ENCODE measurements at places on chromosomes 6 and 20.

- no peak for DNase-seq
These were observed 6.0 kb downstream of the TLDC2 start for GRCh38 chr20:36881888-36882287.

DNA sequence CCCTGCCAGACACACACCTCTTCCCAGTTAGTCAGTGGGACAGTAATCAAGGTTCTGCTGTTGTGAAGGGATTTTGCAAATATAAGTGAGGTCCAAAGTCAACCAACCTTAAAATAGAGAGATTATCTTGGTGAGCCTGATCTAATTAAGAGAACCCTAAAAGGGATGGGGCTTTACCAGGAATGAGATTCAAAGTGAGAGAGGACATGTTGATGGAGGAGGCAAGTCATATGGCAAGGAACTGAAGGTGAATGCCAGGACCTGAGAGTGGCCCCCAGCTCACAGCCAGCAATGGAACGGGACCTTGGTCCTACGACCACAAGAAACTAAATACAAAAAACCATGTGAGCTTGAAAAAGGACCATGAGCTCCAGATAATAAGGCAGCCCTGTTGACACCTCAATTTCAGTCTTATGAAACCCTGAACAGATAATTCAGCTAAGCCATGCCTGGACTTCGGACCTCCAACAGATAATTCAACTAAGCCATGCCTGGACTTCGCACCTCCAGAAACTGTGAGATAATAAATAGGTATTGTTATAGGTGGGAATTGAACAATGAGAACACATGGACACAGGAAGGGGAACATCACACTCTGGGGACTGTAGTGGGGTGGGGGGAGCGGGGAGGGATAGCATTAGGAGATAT is 253.4 kb downstream of the GMPR start:
- no peak for DNase-seq

- DNase-seq = no peak
These were observed 4.4 kb downstream of the NCOA5 start for GRCh38 chr20:46085179-46085851.

DNA sequence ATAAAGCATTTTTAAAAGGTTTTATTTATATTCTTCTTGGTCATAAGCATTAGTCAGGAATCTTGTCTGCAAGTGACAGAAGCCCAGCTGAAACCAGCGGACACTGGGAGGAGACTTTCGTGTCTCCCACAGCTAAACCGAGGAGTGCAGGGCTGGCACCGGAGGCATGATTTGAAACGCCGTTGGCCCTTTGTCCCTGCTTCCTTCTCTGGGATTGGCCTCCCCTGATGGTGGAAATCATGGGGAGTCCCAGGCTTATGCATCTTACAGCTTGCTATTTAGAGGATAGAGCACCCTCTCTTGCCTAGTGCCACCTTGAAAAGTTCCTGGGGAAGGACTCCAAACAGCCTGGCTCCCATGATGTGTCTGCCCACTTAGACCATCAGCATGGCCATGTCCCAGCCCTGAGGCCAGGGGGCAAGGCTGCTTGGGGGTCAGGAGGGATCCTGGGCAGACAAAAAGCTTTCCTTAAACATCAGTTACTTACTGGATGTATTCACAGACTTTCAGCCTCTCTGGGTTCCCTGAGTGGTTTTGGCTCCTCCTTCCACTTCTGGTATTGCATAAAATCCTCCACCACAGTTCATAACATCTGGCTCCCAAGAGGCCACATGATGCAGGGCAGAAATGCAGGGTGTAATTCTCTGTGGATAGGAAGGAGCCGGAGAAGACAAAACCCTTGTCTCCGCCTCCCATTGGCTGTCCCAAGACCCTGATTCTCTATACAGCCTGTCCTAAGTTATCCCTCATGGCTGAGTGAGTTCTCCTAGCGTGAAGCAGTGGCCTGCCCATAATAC is 49.3 kb upstream of the INSM1 start:
- no peak for DNase-seq

DNA sequence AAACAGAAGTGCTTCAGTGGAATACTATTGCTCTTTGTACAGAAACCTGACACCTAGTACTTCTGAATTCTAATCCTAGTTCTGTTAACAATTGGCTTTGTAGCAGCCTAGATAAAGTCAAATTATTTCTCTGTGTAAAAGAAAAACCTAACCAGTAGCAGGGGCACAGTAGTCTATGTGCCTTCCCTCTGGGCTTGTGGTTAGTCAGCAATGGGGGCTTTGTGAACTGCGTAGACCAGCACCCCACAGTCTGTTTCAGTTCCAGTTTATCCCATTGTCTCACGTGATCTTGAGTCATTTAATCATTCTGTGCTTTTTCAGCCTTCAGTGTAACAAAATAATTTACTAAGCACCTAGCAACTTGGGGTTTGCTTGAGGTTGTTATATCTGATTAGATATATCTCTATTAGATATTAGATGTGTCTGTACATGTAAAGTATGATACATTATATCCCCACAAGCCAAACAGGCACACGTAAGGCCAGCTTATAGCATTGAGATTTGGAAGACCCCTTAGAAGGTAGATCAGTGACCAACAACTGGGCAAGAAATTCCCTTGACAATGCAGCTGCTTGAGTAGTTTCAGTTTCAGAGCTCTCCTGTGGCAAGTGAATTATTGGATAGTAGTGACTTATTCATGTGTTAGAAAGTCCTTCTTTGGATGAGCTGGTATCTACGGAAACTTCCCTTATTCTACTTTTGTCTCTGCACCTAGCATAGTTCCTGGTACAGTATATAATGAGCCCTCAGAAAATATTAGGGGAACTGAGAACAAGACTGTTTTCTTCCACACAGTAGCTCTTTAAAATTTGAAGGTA is 27.9 kb upstream of the CCR6 start:
- DNase-seq = no peak

GRCh38 chr6:38997128-38997761 is 51.3 kb upstream of the GLP1R start:
- no peak for DNase-seq

DNA sequence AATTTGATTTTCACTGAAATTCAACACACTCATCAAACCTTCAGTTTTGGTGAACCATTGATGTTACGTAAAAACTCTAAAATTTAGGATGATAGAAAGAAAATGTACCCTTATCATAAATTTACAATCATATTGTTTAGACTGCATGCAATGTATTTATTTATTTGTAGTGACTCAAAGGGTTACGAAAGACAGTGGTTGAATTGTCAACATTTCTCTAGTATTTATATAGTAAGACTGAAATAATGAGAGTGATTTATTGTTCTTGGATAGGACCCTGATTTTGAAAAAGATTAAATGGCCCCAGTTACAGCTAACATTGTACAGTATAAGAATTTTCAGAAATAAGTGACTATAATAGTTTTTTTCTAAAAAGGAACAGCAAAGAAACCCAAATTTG is 591.5 kb downstream of the RFPL4B start:
- DNase-seq = no peak

- no peak for DNase-seq
These were observed 40.0 kb downstream of the CPXM1 start for GRCh38 chr20:2760297-2760951.

DNA sequence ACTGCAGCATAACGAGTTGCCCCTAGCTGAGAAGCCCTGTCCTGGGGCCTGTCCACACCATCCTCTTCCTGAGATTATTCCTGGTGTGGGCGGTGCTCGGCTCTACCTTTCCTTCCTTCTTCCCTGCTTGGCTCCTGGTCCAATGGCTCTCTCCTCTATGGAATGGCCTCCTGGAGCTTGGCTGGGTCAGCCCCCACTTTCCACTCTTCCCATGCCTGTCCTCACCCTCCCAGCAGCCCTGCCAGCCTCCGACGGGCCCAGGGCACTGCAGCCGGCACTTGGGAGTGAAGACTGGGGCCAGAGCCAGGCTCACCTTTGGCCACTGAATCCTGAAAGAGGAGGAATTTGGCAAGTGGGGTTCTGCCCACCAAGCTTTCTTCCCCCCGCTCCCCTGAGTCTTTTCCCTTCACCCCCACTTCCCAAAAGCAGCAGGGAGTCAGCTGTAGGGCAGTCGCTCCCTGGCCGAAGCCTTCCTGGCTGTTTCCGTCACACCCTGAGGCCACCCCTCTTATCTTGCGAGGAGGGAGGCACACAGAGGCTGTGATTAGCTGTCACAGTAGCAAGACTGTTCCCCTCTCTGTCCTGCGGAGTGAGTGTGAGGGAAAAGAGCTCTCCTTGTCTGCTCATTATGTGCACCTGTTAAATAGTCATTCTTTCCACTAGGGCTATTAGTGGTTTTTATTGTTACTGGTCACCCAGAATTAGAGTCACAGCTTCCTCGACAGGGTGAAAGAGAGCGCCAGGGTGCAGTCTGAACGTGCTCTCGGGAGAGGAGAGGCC is 6.3 kb upstream of the CDSN start:
- no peak for DNase-seq

DNA sequence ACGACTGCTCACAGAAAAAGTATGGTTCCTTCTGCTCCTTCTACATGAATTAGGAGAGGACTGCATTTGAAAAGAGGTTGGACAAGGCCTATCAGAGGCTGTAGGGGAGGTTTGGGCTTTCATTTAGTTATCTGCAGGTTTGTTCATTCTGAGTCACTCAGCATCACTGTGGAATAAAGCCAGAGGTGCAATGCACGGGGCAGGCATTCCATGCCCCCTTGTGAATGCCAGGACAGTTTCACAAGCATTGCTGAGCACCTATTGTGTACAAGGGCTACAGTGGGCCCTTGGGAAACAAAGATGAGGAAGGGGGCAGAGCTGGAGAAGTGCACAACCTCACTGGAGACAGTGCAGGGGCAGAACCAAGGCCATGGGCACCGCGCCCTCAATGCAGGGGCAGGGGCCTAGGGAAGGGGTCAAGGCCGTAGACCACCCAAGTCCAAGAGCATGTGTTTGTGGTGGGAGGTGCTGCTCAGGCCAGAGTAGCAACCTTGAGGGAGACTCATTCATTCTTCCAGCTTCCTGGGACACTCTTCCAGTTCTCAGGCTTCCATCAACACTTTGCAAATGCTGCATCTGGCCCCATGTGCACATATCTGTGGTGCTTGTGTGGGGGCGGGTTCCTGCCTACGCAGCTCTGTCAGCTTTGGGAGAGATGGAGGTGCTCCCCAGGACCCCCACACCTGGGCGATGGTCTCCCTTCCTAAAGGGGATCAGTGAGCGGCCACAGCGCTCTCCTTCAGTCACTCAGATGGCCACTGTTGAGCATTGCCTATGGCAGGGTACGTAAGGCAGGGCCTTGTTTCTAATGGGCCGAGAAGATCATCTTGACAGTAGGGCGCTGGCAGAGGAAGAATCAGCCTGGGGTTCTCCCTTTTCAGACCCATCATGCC is 204.5 kb downstream of the SYNDIG1 start:
- DNase-seq = no peak

DNA sequence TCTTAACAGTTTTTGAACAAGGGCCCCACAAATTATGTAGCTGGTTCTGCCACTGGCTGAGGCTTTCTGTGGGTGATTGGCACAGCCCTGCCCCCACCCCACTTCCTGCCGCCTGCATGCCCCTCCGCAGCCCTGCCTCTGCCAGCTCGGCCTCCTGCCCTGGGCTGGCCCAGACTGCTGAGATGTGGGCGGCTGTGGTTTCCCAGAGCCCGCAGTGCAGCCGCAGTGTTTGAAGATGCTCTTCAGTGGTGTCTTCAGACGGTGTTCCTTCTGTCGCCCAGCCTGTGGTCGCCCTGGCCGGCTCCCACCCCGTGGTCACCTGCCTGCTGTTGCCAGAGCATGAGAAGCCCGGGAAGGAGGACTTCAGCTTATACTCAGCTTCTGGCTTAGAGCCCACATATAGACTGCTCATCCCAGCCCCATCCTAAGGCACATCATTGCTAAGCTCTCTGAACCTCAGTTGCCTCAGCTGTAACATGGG is 154.3 kb downstream of the VEGFA start:
- no peak for DNase-seq

DNA sequence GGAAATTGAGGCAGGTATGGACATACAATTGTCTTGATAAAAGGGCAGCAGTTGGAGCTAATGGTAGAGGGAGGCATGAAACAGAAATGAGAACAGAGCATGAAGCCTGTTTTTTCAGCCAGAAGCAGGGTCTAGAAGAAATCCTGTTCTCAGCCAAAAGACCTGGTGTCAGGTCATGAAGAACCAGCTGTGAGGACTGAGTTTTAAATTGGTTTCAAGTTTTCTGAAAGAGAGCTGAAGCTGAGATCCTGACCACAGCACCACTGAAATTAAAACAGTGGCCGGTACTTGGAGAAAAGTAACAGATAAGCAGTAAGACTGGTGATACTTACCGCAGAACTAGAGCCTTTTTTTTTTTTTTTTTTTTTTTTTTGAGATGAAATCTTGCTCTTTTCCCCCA is 283.8 kb upstream of the BMP2 start:
- no peak for DNase-seq

GRCh38 chr6:169101981-169102380 is 151.7 kb downstream of the THBS2 start:
- no peak for DNase-seq

DNA sequence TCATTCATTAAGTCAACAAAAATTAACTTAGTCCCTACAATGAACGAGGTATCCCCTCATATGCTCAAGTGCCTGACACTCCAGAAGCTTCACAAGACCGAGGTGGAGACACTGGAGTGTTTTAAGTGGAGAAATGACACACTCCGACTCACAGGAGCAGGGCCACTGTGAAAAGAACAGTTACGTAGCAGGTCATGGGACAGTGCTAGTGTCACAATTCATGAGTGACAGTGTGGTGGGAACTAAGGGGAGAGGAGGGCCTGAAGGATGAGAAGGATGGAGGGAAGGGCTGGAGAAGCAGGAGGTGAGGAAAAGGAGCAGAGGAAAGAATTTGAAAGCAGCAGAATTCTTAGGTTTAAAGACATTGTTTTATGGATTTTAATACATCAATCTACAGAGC is 1.3 kb upstream of the HLA-A start:
- no peak for DNase-seq

DNA sequence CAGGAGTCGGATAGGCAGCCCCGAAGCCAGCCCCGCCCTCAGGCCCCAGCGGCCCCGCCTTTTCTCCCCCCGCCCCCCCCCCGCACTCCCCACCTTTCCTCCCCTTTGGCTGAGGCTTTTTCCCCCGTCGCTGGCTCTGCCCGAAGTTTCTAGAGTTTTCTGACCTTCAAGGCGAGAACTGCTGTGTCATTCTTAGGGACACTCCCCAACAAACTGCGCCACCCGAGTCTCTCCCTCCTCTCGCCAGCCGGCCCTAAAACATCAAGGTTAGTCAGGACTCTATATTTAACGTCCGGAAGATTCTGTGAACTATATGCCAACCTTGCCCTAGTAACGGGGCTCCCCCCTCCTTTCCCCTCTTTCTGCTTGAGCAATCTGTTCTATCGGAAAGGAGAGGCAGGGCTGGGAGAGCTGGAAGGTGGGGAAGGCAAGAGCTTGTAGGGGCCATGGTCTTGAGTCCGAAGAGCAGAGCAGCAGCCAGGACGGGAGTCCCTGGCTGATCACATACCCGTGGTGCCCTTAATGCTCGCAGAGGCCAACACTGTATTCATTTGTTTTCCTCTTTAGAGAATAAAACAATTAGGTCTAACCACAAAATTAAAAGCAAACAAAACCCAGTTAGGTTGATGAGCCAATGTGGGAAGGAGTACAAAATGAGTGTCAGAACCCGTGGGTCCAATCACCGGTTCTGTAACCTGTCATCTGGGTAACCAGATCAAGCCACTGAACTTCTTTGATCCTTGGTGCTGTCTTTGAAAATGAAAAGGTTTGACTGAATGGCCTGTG is 5.3 kb upstream of the HSPA1B start:
- peak; percentile 87 for DNase-seq
